CD4-positive, alpha-beta T cell treated with Interleukin-21 for 1 hour (primary cell): ENCODE measurements at places on chromosomes 2 and 18.

DNA sequence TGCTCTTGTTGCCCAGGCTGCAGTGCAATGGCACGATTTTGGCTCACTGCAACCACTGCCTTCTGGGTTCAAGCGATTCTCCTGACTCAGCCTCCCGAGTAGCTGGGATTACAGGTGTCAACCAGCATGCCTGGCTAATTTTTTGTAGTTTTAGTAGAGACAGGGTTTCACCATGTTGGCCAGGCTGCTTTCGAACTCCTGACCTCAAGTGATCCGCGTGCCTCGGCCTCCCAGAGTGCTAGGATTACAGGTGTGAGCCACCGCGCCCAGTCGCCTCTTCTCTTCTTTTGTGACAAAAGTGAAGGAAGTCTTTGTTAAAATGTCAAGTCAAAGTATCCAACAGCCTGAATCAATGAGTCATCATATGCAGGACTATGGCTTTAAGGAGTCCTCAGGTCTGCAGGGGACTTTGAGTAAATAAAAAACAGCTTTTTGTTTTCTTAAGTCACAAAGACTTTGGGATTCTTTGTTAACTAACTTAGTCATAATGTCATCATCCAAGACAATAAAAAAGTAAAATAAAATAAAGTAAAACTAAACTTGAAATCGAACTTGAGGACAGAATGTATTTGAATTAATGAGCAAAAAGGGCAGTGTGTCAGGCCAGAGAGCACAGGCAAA lies 1153.2 kb downstream of the SUCLG1 start:
- no peak for DNase-seq

DNA sequence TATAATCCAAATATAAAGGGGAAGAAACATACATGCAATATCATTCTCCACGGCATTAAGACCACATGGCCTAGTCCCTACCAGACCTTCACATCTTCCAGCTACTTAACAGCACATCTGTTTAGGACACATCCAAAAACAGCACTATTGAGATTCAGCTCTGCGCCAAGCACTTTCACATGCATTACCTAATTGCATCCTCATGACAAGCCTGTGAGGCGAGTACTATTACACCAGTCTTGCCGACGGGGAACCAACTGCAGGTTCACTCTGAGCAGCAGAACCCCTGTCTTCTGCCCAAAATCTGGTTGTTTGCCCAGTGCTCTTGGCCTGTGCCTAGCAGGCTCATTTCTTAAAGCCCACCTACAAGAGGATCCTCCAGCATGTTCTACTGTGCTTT lies 66.7 kb downstream of the AAK1 start:
- DNase-seq, result no peak

DNA sequence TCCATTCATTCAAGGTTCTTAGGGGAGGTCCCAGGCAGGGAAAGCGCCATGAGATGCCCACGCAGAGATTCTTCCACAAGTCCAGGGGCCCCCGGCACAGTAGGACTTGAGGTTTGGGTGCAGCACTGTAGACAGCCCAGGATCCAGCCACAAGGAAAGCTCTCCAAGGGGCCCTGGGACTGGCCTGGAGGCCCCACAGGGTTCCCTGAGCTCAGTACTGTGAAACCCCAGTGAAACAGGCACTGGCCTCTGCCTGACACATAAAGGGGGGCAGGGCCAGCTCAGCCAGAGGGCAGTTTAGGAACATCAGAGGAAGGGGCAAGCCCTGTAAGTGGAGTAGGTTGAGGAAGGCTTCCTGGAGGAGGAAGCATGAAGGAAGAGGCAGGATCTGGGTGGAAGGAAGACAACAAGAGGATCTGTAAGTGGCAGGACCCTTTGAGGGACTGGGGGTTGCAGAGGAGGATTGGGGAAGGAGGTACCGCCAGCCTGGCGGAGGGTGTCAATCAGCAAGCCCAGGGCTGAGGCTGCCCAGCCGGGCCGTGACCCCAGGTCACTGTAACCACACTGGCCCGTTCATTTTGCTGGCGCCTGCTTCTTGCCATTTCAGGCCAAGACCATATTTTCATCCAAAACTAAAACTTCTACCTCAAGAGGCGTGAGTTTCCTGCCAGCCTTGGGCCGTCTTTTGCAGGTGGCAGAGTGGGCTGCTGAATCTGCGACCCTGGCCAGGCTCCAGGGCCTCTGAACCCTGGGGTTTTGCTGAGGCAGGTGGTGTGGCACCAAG lies 175.2 kb downstream of the SMAD7 start:
- DNase-seq, result no peak

- peak; percentile 55 for DNase-seq
Observed at GRCh38 chr2:239544918-239545465, 144.2 kb upstream of the HDAC4 start.
